Hematopoietic multipotent progenitor cell treated with erythropoietin and hydrocortisone succinate and interleukin-3 and kit ligand, for 17 days (in vitro differentiated cells): ENCODE measurements at places on chromosomes 4 and X.

DNA sequence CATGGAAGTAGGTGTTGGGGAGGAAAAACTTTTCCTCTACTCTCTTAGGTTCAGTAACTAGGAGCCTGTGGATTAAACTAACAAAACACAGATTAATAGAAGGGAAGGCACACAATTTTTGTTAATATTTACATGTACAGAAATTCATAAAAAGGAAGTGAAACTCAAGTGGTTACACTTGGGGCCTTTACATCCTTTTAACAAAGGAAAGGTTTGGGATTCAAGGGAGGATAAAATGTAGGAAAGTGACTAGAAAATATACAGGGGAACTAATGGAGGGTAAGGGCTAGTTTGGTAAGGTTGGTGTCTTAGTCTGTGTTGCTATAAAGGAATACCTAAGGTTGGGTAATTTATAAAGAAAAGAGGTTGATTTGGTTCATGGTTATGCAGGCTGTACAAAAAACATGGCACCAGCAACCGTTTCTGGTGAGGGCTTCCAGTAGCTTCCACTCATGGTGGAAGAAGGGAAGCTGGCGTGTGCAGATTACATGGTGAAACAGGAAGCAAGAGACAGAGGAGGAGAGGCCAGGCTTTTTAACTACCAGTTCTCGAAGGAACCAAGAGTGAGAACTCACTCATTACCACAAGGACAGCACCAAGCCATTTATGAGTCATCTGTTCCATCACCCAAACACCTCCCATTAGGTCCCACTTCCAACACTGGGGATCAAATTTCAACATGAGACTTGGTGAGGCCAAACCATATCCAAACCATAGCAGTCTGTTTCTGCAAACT lies 124.4 kb downstream of the CHRDL1 start:
- DNase-seq: no peak

DNA sequence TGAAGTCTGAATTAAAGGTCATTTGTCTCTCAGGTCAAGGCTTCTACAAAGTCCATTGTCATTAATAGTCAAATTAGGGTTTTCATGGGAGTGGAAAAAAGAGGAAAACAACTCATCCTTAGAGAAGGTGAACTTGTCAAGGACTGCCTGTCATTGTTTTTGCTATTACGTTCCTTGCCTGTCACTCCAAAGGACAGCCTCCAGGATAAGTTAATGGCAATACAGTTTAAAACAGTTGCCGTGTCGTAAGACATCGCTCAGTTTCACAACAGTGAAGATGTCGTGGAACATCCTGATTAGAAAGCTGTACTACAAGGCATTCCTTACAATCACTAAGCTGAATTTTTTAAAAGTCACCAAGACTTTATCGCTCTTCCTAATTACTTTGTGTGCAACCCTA lies 466.8 kb upstream of the SMIM31 start:
- DNase-seq: no peak

DNA sequence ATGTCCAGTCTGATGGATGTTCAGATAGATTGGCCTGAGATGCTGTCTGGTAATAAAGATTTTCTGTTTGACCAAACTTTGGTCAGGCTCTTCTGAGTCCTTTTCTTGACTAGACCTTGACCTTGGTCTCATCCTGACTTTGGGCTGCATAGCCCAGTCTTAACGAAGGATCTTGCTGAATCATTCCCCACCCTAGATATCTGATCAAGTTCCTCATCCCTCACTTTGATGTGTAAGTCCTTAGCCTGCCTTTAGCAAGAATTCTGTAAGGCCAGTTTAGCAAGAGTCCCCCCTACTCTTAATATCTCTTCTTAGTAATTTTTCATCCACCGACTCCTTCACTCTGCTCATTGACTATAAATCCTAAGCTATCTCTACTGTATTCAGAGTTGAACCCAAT lies 244.4 kb upstream of the JADE1 start:
- DNase-seq: no peak

- DNase-seq: no peak
These were observed 823.2 kb upstream of the LCORL start for GRCh38 chr4:18844726-18845125.

GRCh38 chrX:5180135-5180741 lies 1048.4 kb downstream of the NLGN4X start:
- DNase-seq: no peak

GRCh38 chr4:7759216-7759615 lies 180.4 kb downstream of the AFAP1 start:
- no peak for DNase-seq

GRCh38 chrX:70301716-70302115 lies 11.8 kb downstream of the KIF4A start:
- no peak for DNase-seq

- no peak for DNase-seq
These were observed 418.9 kb upstream of the RPS6KA3 start for GRCh38 chrX:20685652-20686051.

- DNase-seq: peak; percentile 40
These were observed 64.8 kb downstream of the TSC22D3 start for GRCh38 chrX:107710617-107711391.

DNA sequence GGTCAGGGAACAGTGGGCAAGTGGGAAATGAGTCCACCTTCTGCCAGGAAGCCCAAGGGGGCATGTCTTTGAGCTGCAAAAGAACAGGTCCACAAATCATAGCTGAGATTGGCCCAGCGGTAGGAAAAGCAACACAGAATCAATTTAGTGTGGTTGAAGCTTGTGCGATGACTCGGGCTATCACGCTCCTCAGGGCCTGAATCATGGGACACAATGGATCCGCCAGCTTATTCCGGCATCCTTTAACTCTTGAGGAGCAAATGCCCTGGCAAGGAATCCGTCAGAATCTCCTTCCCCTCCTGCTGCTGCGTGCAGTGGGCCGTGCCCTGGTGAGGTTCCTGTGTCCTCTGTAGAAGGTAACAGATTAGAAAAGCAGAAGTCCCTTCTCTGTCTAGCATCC lies 98.0 kb downstream of the RELL1 start:
- DNase-seq: no peak

DNA sequence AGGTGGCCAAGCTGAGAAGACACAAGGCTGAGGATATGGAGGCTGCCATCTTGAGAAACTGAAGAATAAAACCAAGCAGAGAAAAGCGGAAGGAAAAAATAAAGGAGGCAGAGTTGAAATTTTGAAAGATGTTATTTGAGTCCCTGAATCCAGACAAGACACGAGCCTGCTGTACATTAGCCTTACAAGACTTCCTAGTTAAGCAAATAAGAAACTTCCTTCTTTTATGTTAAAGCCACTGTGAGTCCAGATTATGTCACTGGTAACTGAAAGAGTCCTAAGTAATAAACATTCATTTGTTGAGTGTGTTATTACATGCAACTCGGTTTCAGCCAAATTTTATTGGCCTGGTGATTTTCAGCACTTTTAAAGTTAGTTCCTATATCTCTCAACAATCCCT lies 30.4 kb downstream of the DRD5 start:
- no peak for DNase-seq

GRCh38 chr4:186192066-186192612 lies 772 bp downstream of the CYP4V2 start:
- DNase-seq: no peak

DNA sequence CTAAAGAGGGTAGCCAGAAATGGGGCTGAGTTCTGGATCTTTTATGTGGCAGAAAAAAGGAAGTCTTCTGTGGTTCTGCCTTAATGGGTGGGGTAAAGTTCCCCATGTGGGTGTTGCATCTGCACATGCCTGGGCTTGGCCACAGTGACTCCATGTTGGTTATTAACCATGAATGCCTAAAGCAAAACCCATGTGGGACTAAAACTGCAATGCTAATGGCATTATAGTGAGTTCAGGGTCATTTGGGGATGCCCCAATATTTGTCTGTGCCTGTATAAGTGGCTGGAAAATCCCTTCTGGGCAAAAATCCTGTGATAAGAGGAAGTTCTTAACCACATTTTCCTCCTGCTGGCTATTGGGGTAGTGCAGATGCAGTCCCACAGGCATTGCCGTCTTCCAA lies 857.4 kb downstream of the FAT4 start:
- DNase-seq: no peak

DNA sequence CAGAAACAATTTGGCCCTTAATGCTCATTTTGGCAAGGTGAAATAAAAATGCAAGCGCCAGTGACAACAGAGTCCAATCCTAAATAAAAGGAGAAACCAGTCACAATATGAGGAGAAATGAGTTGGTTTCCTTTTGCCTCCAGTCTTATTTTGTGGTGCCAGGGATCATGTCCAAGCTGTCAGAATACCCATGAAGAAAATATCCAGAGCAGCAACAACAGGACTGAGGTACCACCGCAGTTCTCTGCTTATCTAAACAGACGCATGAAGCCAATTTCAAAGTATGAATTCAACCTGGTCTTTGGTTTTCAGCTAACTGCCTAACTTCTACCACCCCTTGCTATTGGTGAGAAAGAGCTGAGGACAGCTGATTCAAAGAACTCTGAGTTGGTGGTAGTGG lies 199.9 kb upstream of the MAGEB2 start:
- no peak for DNase-seq

- no peak for DNase-seq
These were observed 1178.9 kb upstream of the DIAPH2 start for GRCh38 chrX:95505721-95506120.

DNA sequence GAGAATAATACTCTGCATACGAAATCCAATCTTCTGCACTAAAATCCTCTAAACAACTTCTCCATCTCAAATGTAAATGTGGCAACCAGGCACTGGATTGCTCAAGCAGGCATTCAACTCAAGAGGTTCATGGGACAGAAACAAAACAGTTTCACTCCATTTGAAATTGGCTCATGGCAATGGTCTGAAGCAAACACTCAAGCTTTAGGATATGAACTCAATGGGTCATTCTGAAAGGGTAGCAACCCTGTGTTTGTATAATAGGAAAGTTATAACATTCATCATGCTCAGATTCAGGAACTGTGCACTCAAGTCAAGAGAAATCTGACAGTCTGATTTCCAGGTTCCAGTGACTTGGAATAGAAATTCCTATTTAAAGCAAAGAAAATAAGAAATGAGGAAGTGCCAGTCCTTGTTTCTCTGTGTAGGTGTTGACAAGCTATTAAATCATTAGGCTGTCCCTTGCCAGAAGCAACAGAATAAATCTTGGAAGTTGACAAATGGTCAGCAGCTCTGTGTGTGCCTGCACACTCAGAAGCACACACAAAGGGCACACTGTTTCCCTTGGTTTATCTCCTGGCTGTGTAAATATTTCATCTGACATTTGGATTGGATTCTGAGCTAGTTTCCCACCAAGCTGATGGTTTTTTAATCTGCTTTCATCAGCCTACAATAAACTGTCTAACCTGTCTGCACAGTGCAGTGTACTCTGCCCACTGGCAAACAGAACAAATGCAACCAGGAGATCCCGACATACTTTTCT lies 75.9 kb upstream of the CITED1 start:
- no peak for DNase-seq

DNA sequence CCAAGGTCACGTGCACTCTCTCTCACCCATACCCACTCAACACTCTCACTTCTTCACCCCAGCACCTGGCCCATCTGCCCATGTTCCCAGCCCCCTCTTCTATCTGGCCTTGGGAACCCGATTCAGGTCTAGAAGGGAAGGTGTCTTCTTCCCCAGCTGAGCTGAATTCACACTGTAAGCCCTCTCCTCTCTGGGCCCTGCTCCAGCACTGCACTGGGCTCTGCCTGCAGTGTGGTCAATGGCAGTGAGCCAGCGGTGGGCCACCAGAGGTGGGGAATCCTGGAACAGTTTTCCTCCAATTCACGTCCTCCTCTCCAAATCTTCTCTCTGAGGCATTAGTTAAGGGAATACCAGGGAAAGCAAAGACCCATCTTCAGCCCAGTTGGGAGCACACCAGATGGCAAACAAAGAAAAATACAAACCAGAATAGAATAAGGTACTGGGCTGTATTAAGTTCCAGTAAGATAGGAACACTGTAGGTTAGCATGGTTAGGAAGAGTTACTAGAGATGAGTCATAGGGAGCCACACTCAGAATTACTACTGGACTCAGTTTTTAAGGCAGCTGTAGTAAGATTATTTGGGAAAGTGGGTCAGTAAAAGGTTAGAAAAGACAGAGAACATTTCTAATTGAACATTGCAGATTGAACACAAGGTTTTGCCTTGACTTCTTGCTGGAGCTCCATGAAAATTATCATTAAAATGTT lies 5.0 kb downstream of the AWAT2 start:
- no peak for DNase-seq

GRCh38 chr4:88008743-88009171 lies 1.3 kb downstream of the PKD2 start:
- no peak for DNase-seq

DNA sequence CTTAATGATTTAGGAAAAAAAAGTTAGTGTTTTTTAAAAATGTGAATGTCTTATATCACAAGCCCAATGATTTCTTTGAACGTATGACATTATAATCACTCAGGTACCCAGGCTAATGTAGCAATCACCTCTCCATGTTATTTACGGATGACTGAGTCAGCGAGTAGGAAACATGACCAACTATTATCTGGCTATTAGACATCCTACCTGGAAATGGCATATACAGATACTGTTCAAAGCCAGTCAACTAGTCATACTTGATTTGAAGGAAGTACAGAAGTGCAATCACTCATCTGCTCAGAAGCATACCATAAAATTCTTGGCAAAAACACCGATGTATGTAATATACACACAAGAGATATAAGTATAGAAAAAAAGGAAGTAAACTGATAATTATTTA lies 732.5 kb downstream of the ARAP2 start:
- DNase-seq: no peak

- DNase-seq: no peak
These were observed 1.0 kb upstream of the PDGFRA start for GRCh38 chr4:54228056-54228527.
